ENCODE measurements at places on chromosomes 6 and 20.

DNA sequence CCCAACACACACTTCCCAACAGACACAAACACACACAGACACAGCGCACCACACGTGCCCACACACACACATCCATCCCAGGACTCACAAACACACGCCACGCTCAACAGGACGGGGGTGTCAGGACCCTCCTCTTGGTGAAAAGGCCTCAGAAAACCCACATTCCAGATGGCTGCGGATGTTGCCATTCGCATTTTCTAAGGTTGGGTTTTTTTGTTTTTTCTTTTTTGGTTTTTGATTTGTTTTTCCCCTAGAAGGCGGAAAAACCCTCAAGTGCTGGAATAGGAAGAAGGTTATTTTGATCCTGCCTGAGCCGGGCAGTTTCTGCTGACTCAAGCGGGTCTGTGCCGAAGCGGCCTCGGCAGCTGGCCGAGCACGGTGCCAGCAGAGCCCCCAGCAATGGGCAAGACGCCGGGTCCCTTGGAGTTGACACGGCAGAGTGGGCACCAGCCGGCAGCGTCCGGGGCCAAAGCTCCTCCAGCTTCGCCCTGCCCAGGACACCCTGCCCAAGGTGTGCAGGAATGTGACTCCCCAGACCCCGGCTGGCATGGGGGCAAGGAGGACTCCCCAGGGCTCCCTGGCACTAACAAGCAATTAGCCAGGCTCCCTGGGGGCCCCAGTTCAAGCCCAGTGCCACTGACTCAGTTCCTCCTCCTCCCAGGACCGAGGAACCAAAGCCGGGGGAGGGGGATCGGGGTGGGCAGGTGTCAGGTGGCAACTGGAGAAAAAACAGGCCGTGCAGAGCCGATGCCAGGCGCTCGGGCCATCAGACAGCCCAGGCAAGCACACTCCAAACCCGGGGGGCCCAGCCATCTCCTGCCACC, 40.9 kb upstream of the ZBP1 start:
- DNase-seq = no peak

DNA sequence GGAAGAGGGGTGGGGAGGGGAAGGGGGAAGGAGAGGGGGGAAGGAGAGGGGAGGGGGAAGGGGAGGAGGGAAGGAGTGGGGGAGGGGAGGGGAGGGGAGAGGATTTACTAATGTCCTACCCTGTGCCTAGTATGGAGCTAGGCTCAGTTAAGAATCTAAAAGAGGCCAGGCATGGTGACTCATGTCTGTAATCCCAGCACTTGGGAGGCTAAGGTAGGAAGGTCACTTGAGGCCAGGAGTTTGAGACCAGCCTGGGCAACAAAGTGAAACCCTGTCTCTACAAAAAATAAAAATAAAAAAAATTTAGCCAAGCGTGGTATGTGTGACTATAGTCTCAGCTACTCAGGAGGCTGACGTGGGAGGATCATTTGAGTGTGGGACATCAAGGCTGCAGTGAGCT, 13.0 kb downstream of the UBE2J1 start:
- no peak for DNase-seq

DNA sequence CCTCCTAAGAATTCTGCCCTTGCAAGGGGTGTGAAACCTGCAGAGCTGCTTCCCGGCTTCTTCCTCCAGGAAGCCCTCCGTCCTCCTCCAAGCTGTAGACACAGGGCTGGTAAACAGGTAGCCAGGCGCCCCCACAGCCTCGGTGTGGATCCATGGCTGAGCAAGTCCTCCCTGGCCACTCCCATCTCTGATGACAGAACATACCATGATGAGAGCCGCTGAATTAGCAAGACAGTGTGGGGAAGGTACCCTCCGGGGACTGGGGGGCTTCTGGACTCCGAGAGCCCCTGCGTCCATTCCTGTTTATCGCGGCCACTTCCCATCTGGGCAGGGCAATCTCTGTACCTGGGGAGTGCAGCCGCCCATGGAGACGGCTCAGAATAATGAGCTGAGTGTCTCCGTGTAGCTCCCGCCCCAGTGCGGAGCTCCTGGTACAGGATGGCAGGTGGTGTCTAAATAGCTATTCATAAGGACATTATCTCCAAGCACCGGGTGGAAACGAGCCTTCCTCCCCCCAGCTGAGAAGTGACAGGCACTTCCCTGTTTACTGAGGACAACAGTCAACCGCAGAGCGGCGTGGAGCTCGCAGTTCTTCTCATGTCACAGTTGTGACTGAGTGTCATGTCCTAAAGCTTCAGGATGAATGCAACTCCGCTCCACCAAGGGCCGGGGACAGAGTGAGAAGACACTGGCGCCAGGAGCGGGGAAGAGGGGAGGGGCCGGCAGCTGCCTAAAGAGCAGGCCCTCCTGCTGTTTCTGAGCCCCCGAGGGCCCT, 22.7 kb upstream of the NTSR1 start:
- DNase-seq = no peak

- DNase-seq = no peak
Observed at GRCh38 chr6:38021571-38021970, 202.0 kb downstream of the ZFAND3 start.

GRCh38 chr6:159400826-159401225, 231.6 kb downstream of the FNDC1 start:
- no peak for DNase-seq

DNA sequence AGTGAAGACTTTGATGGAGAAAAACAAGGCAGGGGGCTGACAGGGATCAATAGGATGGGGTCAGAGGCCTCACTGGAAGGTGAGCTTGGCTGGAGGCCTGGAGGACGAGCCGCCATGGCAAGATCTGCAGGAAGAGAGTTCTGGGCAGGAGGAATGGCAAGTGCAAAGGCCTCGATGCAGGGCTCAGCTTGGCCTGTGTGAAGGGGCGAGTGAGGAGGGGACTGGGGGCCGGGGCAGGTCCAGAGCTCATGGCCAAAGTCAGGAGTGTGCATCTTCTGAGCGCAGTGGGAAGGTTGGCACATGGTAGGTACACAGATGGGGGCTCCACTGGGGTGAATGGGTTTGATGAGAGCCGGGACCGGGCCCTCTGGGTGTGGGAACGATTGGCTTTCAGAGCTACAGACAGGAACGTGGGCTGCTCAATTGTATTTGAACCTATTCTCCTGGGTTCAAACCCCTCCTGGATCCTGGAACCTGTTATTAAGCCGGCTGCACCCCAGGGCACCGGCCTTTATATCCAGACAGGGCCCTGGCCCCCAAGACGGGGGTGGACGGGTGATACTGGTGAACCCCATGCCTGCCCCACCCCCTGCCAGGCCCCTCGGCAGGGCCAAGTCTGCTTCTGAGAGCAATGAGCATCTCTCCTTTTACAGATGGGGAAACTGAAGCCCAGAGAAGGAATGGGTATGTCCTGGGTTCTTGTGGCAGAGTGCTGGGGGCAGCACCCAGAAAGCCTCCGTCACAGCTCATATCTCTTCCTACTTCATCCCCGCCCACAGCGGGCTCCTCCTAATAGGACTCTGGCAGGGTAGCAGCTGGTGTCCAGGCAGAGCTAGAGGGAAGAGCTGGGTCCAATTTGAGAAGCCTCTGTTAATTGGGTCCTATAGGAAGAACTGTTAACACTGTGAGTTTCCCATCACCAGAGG, 106.1 kb downstream of the CEBPB start:
- DNase-seq = no peak

GRCh38 chr6:18829272-18829870, 442.2 kb downstream of the RNF144B start:
- no peak for DNase-seq

DNA sequence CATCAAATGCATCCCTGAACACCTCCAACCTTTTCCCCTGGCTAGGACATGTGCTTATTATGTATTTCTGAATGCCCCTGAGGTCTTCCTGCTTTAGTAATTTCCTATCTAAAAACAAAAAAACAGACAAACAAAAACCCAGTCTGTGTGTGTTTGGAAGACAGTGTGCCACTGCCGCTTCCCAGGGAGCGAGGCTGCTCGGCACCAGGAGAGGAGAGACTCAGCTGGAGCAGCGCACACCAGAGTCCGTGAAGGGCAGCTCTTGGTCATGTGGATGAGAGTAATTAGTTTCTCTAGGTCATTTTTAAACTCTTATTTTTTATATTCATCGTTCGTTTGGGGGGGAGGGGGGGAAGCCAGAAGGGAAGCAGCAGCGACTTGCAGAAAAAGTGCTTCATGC, 10.0 kb upstream of the ANKRD60 start:
- DNase-seq = no peak

GRCh38 chr20:19745106-19745505, 13.0 kb upstream of the RIN2 start:
- no peak for DNase-seq

- no peak for DNase-seq
Observed at GRCh38 chr6:121187833-121188200, 146.5 kb downstream of the TBC1D32 start.

GRCh38 chr20:2800521-2801285, at the start of gene CPXM1:
Gene CPXM1 (minus strand): TSS chr20:2800627. CDS start chr20:2800572, 55 bp downstream.
- no peak for DNase-seq

DNA sequence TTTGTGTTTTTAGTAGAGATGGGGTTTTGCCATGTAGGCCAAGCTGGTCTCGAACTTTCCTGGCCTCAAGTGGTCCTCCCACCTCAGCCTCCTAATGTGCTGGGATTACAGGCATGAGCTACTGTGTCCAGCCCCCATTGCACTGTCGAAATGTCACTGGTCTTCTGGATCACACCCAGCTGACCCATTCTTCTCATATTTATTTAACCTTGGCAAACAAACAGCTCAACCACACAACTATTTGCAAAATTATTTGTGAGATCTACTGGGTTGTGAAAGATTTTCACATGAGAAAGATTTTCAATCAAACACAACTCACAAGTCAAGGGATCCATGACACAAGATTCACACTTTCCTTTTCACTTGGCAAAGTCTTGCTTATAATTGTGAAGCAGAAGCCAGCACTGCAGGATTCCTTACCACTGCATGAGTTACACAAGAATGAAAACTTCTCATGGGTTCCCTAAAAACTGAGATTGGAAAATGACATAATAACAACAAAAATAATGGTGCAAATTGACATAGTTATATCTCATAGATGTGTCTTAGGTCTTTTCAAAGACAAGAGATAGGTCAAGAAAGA, 2.0 kb upstream of the CST9L start:
- DNase-seq = no peak

GRCh38 chr6:35596448-35597442, 84.0 kb upstream of the TULP1 start:
- no peak for DNase-seq

GRCh38 chr6:19440531-19440930, 396.6 kb upstream of the ID4 start:
- DNase-seq = no peak

DNA sequence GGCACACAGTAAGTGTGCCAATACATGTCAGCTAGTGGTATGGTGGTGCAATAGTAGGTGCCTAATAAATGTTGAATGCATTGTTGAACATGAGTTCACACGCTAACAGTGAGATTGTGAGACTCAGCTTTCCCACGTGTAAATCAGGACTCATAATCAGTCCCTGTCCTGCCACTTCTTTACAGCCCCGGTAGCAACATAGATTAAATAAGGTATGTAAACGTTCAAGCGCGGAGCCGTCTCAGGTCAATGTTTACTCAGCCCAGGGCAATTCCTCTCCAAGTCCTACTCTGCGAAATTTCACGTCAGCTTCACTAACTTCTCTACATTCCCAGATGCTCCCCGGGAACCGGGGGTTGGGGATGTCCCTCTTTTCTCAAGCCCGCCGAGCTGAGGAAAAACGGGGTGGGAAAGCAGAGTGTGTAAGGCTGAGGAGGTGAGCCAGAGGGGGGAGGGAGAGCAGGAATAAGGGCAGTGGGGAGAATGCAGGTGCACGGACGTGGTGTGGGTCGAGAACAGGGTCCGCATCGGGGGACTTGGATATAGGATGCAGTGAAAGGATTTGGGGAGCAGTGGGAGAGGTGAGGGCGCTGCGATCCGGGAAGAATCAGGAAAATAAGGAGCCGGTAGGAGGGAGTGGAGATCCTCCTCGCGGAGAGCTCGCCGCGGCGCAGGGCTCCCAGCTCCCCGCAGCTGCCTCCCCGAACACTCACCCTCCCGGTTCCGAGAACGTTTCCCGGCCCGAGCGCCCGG, 544 bp upstream of the TP53INP2 start:
- DNase-seq = no peak

DNA sequence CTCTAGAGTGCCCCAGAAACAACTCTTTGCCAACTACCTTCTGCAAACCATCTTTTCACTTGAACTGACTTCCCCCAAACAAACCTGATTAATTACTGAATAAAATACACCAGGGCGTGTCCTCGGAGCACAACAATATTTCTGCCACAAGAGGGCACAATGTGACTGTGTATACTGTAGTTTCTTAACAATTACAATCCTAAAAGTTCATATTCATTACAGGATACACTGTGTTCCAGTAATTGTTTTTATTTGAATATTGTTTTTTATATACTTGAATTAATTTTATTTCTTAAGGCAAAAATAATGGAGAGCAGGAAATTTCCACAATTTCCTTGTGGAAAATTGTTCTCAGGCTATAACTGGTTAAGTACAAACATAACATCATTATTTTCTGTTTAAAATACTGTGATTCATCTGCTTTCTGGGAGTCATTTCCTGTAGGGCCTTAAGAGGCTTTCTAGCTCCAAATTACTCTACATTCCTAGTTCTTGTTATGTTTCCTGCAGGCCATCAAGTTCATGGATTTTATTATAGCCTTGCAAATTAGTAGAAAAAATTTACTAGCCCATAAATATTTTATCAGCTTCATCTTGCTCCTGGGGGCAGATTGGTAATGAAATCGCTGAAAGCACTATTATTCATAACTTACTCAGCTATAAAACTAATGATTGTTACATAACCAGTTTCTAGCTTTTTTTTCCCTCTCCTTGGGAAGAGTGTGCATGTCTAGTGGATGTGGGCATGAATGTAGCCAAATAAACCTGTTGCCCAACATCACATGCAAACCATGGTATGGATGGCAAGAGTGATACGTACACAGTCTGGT, 51.9 kb upstream of the SLC22A16 start:
- no peak for DNase-seq

DNA sequence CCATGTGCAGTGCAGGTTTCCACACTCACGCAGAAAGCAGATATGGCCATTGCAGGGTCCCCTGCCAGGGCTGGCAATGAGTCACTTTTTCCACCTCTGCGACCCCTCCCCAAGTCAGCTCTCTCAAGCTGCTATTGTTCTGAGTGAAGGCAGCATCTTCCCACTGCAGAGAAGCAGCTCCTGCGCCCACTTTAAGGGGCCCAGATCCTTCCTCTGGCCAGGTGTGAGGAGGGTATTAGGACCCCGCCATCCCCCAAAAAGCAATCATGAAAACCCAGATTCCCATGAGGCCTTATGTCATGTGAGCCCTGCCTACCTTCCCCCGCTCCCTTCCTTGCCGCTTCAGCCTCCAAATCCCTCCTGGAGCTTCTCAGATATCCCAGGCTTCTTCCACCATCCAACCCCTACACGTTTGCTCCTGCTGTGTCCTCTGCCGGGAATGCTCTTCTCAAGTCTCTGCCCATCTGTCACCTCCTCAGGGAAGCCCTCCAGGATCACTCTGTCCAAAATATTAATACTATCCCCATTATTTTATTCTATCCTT, 220.3 kb downstream of the NFATC2 start:
- DNase-seq = no peak

DNA sequence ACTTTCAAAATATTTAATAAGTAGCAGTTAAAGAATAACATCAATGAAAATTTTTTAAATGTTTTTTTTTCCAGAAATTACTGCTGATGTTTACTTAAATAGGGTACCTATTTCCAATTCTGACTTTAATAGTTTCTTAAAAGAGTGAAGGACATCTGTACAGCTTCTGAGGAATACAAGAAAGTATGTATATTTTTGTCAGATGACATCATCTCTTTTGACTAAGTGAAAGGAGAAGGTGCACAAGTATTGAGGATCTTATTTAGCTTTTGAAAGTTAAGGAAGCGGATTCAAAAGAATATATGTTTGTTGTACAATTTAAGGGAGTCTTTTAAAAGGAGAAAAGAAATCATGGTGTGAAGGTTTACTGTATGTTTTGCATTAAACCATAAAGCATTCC, 90.0 kb upstream of the SLC35B3 start:
- no peak for DNase-seq
